Activated T-cell treated with anti-CD3 and anti-CD28 coated beads, Interleukin-2, amount 50 U/mL, for 72 hours (primary cell): ENCODE measurements at places on chromosomes 12 and 14. TPM values are rescaled to one million over a fixed set of nuclear protein-coding genes. Genes with fewer than 3 reads are reported as not detected.

- H3K4me3 ChIP-seq = no peak overlapping the region
- H3K27ac ChIP-seq = no peak overlapping the region
- no peaks in the 10 kb centered on the region for H3K4me1 ChIP-seq
- H3K27me3 ChIP-seq = peaks cover 12% of the 10 kb centered on the region
These were observed 23.0 kb downstream of the KCNJ8 start for GRCh38 chr12:21751517-21751916.

Gene PELI2
- 11.3 TPM for total RNA-seq

DNA sequence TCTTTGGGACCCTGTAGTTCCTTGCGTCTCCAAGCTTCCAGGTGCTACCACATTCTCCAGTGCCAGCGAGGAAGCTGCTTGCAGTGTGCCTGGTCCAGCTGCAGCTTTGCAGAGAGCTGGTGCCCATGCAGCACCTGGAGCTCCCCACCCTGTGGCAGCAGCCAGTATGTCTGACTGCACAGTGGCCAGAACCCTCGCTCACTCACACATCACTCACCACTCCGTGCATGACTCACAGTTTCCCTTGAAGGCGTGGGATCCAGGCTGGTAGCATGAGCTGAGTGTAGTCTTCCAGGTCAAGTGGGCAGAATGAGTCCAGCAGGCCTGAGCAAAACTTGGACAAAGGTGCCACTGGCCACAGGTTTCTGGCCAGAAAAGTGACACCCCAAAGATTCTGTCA is 33.6 kb downstream of the SDR9C7 start:
- H3K4me3 ChIP-seq = no peak overlapping the region
- no peak for DNase-seq
- H3K27ac ChIP-seq = no peak overlapping the region
- peaks cover 10% of the 10 kb centered on the region for H3K27me3 ChIP-seq
- H3K4me1 ChIP-seq = no peaks in the 10 kb centered on the region
- peaks cover 13% of the 10 kb centered on the region for H3K36me3 ChIP-seq

Gene CARMIL3
- total RNA-seq = 2.1 TPM
